Lung microvascular endothelial cell (primary cell): ENCODE measurements at places on chromosomes 6 and 20. TPM values are rescaled to one million over a fixed set of nuclear protein-coding genes. Genes with fewer than 3 reads are reported as not detected.

The CHD6 gene
- 17.9 and 23.0 TPM in 2 replicates for total RNA-seq

The POPDC3 gene
- under 0.01 and 0.87 TPM in 2 replicates for total RNA-seq

The CARMIL1 gene
- total RNA-seq: 0.20 and 1.3 TPM in 2 replicates

The SAMHD1 gene
- 8.9 and 17.2 TPM in 2 replicates for total RNA-seq
